ENCODE measurements at places on chromosomes 12 and 14.

DNA sequence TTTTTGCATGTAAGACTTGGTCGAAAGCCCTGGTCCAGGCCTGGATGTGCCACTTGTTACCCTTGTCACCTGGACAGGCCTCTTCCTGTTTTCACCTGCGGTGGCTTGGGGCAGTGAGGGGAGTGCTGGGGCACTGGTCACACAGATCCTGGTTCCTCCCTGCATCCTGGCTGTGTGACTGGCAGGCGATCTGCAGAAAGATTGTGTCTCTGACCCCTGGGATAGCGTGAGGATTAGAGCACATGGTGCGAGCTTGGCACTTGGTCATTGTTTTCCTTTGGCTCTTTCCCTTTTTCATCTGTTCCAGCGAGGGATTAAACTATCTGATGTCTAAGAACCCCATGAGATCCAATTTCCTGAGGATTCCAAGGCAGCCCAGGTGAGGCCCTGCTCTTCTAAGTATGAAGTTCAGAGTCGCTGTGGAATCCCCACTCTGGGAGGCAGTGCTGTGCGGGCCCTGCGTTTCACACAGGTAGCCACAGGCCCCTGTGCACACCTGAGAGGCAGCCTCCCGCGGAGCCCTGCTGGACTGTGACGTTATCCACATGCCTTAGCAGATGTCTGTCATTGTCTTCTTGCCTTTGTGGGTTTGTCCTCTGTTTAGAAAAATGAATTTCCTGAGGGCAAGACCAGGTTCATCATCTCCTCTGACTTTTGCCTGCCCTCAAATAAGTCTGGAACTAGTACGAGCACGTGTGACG, 288.4 kb downstream of the CACNA1C start:
- DNase-seq = no peak

DNA sequence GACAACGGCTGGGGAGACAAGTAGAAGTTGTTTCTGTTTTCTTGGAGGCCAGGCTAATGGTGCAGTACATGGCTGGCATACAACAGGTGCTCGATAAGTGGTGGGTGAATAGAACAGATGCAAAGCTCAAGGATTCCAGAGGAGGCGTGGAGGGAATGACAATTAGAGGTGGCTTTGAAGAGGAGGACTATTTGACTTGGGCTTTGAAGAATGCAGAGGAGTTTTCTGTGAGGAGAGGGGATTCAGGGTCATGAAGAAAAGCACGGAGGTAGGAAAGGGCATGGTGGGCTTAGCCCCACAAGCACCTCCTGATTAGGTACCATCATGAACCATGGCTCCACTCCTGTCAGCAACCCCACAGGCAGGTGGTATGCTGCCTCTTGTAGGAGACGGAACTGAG, 142.3 kb downstream of the RBM19 start:
- no peak for DNase-seq

- DNase-seq = peak; percentile 51
These were observed 5.4 kb downstream of the PSMD9 start for GRCh38 chr12:121893961-121894460.

DNA sequence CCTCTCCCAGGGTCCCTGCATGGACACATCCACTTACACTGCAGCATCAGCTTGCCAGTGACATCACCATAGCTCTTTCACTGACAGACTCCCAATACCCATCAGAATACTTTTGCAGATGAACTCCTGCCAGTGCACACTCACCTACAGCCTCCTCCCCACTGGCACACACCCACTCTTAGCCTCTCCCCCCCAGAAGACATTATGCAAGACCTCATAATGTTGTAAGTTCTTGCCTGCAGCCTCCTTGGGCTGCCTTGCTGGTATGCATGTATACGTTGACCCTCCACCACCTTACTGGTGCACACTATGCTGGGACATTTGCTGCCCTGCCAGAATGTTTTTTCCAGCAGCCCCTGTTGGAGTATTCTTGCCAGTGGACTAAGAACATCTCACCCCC, 324.2 kb downstream of the AEBP2 start:
- DNase-seq = no peak

GRCh38 chr12:51972849-51973273, 21.4 kb downstream of the ACVR1B start:
- DNase-seq = peak; percentile 29

Data from fibroblast of upper back skin (primary cell).